ENCODE measurements at places on chromosomes 6 and 20.
A peak's percentile ranks its signal among the peaks of the same experiment; 100 is the strongest.

DNA sequence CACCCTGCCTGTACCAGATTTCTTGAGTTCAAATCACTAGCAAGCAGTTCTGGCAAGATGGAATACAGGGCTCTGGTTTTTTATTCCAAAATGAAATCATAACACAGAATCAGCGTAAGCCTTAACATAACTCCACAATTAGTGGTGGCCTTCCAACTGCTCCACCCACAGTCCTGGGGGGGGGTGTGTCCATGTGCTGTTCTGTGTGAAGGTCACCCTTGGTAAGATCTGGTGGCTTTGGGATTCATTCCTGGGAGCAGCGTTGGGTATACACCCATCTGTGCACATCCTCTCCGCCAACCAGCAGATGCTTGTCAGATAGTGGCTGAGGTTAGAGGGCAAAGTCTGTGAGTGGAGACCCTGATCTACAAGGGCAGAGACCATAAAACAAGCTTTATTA lies 49.9 kb upstream of the CD83 start:
- DNase-seq, result no peak

DNA sequence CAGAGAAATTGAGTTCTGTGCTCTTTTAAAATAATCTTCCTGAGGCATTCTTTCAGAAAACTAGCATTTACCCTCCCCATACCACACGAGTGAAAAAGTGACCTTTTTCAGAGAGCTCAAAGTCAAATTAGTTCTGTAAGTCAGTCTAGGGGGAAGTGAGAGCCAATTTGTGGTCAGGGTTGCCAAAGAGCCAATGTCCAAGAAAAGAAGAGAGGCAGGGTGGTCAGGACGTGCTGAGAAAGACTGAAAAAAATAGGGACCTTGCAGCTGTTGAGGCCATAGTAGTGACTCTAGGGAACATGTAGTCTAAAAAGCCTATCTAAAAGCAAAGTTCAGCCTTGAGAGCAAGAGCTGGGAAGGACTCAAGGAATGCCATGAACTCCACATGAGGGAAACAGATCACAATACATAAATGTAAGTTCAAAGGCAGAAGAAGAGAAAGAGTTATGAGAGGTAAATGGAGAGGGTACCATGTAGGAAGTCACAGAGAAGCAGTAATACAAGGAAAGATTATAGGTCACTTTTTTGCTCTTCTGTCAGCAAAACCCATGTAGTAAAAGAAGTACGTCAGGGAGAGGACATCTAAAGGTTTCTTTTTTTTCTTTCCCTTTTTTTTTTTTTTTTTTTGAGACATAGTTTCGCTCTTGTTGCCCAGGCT lies 565.1 kb upstream of the FLRT3 start:
- DNase-seq, result no peak

- DNase-seq, result no peak
Measured at GRCh38 chr6:2909718-2910117, 6.6 kb upstream of the SERPINB9 start.

- DNase-seq, result no peak
Measured at GRCh38 chr20:8303651-8304050, 171.6 kb downstream of the PLCB1 start.

DNA sequence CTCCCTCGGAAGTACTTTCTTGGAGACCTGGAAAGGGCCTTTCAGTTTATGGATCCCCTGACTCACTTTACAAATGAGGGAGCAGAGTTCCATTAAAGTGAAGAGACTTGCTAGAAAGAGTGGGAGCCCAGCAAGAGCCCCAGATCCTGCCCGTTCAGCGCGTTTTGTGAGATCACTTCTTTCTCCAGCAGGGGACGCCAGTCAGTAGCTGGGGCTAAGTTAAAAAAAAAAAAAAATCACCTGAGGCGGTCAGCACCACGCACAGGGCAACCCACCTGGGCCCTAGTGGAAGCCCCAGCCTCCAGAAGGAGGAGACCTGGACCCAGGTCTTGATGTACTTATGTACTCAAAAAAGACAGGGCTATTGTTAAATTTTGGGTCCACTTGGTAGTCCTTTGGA lies 274.5 kb upstream of the RNF24 start:
- DNase-seq, result no peak

GRCh38 chr6:67112120-67112519 lies 1405.1 kb upstream of the EYS start:
- DNase-seq, result no peak

DNA sequence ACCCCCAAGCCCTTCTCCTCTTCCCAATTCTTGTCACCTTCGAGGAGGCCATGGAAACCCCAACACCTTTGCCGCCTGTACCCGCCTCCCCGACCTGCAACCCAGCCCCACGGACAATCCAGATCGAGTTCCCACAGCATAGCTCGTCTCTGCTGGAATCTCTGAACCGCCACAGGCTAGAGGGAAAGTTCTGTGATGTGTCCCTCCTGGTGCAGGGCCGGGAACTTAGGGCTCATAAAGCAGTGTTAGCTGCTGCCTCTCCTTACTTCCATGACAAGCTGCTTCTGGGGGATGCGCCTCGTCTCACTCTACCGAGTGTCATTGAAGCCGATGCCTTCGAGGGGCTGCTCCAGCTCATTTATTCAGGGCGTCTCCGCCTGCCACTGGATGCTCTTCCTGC lies 675 bp downstream of the ZBTB9 start:
- no peak for DNase-seq

DNA sequence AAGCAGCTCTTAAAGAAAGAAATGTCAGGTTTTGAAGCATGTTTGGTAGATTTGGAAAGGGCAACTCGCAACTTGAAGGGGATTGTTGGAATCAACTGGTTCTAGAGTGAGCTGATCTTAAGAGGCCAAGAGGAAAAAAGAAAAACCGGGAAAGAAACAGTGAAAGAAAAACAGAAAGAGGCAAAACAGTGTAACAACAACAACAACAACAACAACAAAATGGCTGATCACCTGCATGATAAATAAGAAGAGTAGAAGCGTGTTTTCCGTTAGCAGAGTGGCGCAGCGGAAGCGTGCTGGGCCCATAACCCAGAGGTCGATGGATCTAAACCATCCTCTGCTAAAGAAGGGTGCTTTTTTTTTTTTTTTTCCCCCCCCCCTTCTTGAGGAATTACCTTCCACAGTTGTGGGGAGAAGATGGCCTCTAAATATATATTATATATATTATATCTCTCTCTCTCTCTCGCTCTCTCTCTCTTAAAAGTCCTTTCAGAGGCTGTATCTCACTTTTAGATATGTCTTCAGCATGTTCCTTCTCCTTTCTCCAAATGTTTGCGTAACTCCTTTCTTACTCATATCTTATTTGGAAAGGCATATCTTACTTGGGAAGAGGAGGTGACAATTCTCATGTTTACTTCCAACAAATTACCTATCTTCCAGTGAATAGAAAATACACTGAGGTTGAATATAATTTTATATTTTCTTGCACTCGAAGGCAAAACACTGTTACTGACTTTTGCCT lies 134.4 kb downstream of the OR2B2 start:
- DNase-seq, result no peak

GRCh38 chr20:36175475-36175995 lies 21.0 kb downstream of the EPB41L1 start:
- DNase-seq, result no peak

- DNase-seq, result no peak
Measured at GRCh38 chr6:39128832-39129231, 13.8 kb upstream of the SAYSD1 start.

GRCh38 chr6:16719488-16719887 lies 41.8 kb downstream of the ATXN1 start:
- no peak for DNase-seq

DNA sequence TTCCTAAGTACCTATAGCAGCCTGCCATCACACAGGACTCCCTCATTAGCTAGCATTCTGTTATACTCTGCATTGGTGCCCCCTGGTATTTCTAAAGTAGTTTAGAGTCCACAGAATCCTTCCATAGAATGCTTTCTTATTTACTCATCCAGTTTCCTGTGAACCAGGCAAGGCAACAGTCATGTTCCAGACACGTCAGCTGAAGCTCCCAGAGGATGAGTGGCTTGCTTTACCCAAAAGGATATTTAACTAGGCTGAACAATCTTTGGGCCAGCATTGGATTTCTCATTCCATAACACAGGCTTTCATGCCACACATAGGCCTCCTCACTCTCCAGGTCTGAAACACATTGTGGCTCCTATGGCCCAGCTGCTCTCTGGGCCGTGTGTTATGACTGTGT lies 203.8 kb upstream of the MAP3K7 start:
- DNase-seq, result no peak

GRCh38 chr6:29723666-29724588 lies 693 bp downstream of the HLA-F start:
- DNase-seq, result peak; percentile 54

DNA sequence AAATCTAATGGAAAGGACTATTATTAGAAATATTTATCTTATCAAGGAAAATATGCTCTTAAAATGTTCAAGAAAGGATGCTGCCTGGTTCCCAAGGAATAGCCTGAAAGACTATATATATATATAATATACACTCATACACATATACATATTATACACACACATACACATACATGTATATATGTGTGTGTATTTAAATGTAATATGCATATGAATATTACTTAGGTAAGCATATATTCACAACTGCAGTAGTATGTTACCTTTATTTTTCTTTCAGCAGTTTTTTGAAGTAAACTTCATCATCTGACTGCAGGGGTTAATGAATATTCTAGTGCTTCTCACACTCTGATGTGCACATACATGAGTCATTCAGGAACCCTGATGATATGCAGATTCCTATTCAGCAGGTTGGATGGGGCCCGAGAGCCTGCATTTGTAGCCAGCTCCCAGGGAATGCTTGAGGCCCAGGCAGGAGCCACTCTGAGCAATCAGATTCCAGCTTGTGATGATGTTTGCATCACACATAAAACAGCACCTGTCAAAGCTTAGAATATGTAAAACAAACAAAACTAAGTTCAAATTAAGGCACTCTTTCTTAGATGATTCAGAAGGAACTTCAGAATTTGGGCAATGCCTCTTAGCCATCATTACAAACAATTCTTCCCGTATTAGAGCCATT lies 16.1 kb downstream of the MYLK4 start:
- DNase-seq, result no peak

- no peak for DNase-seq
Measured at GRCh38 chr6:88539295-88539764, 373.2 kb upstream of the CNR1 start.

- DNase-seq, result no peak
Measured at GRCh38 chr20:2042400-2042799, 48.5 kb upstream of the PDYN start.

GRCh38 chr6:49233483-49233882 lies 229.6 kb downstream of the MMUT start:
- DNase-seq, result no peak

GRCh38 chr6:134114918-134115714 lies 62.7 kb upstream of the SLC2A12 start:
- DNase-seq, result no peak

GRCh38 chr6:38099221-38099620 lies 279.7 kb downstream of the ZFAND3 start:
- no peak for DNase-seq

- no peak for DNase-seq
Measured at GRCh38 chr6:161407115-161407514, 133.3 kb upstream of the AGPAT4 start.

DNA sequence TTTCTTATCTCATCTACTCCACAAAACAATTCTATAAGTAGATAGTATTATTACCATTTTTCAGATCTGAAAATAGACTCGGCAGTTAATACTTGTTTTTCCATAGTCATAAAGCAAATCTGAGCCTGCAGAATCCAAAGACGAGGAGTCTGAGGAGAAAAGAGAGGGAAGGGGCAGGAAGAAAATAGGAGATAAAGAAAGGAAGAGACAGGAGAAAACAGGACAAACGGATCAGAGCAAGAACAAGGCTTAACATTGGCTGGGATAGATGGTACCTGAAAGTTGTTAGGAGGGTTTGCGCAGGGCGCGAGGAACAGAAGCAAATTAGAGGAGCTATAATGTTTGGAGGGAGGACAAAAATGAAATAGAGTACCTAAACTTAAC lies 639 bp upstream of the PPIL1 start:
- DNase-seq, result no peak

GRCh38 chr6:157715728-157716164 lies 107.3 kb upstream of the SNX9 start:
- DNase-seq, result no peak

DNA sequence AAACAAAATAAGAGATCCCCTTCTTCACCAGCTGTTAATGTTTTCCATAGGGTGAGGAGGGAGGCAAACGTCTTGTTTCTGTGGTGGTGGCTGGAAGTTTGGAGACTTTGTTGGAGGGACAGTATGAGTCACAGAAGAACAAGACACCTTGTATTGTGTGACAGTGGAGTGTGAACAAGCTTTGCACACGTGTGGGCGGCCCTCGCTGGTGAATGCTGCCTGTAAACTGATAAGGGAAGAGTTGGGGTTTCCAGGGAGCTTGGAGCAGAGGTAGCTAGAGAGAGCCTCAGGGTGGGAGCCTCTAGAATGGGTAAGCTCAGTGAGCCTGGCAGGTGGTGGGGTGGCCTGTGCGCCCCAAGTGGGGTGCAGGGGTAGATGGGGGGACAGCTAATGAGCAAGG lies 78.3 kb downstream of the ZDHHC14 start:
- no peak for DNase-seq

DNA sequence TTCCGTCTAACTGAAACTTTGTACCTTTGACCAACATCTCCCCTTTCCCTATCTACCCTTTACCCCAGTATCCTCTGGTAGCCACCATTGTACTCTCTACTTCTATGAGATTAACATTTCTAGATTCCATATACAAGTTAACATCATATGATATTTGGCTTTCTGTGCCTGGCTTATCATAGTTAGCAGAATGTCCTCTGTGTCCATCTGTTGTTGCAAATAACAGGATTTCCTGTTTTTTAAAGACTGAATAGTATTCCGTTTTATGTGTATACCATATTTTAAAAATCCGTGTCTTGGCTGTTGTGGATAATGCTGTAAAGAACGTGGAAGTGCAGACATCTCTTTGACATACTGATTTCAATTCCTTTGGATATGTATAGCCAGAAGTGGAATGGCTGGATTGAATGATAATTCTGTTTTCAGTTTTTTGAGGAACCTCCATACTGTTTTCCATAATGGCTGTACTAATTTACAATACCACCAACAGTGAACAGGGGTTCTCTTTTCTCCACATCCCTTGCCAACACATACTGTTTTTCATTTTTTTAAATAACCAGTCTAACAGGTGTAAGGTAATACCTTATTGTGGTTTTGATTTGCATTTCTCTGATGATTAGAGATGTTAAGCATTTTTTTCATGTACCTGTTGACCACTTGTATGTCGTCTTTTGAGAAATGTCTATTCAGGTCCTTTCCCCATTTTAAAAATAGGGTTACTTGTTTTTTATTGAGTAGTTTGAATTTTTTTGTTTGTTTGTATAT lies 53.8 kb downstream of the CDC5L start:
- no peak for DNase-seq

DNA sequence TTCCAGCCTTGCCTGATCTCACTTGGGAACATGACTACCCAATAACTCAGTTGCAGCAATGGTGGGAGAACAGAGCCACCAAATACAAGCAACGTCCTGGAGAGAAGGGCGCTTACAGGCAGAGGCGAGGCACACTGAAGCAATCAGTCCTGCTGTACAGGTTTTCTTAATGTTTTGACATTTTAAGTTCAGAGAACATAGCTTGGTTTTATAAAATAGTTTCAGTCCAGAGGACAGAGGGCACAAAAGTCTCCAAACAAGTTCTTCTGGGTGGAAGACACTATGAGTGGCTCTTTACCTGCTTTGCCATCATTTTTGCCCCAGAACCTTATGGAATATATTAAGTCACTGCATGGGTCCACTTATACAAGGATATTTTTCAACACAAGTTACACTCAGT lies 103.4 kb upstream of the KCNG1 start:
- no peak for DNase-seq

Data from activated naive CD4-positive, alpha-beta T cell (primary cell).